ENCODE measurements at places on chromosomes 1 and 21. TPM values are rescaled to one million over a fixed set of nuclear protein-coding genes. Genes with fewer than 3 reads are reported as not detected.

Gene RNU1-3
- total RNA-seq, result 1,591 TPM

Gene SAMD11
- total RNA-seq, result not detected

Gene F3
- not detected for total RNA-seq

Gene KRTAP10-9
- not detected for total RNA-seq

Gene NCMAP
- total RNA-seq, result not detected

Gene KIF21B
- total RNA-seq, result 71.1 TPM

Gene TRIM46
- 9.3 TPM for total RNA-seq

Gene TCHH
- not detected for total RNA-seq

Gene TSPEAR
- not detected for total RNA-seq

Gene FAAH
- total RNA-seq, result 4.1 TPM

Gene CLCA1
- not detected for total RNA-seq

Gene TRIM17
- total RNA-seq, result 2.2 TPM

Gene PIK3CD
- 444 TPM for total RNA-seq

Gene AXDND1
- total RNA-seq, result 0.81 TPM

Gene AVPR1B
- not detected for total RNA-seq

Gene PTAFR
- total RNA-seq, result 1.3 TPM

Gene AADACL4
- total RNA-seq, result not detected

Gene ASCL5
- total RNA-seq, result not detected

Gene TMPRSS15
- not detected for total RNA-seq

Gene SLC19A1
- total RNA-seq, result 110 TPM

Gene TBX15
- not detected for total RNA-seq

Gene FCGR3B
- 2.7 TPM for total RNA-seq

Gene B3GALT2
- not detected for total RNA-seq

Gene CCDC17
- 6.9 TPM for total RNA-seq

Gene MAD2L2
- 115 TPM for total RNA-seq

Gene LCE1B
- not detected for total RNA-seq

Gene NTMT2
- not detected for total RNA-seq

Gene CD34
- total RNA-seq, result not detected

Gene GNG4
- total RNA-seq, result not detected

Gene DMBX1
- total RNA-seq, result 0.26 TPM

Gene ELF3
- total RNA-seq, result 0.98 TPM

Gene SH3BP5L
- 23.8 TPM for total RNA-seq

Gene MYOC
- not detected for total RNA-seq

Gene TMEM51
- not detected for total RNA-seq

Gene MTARC2
- not detected for total RNA-seq

Gene UBE2J2
- 70.6 TPM for total RNA-seq

Gene TRAPPC3
- 69.2 TPM for total RNA-seq

Gene ALG14
- total RNA-seq, result 3.9 TPM

All from natural killer cell treated with Interleukin-12 subunit alpha and Interleukin-12 subunit beta and Interleukin-15 and Interleukin-18, amount 100 ng/mL, for 72 hours (primary cell).